Pancreas (tissue), 10 donors: ENCODE measurements at places on chromosomes 1 and 21. TPM values are rescaled to one million over a fixed set of nuclear protein-coding genes. Genes with fewer than 3 reads are reported as not detected.

DNA sequence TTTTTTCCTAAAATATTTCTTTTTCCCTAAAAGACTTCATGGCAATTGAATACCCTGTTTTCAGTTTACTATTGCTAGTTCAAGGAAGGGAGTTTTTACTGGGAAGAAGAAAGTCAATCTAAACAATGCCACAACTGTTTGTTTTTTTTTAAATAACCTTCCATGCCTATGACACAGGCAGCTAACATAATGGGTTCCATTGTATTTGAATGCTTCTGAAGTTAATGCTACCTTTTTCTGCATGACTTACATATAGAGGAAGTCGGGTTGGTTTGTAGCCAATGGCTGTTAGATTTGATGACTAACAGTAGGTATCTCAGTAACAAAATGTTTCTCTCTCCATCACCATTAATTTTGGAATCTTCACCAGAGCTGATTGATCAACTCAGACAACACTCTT, 134.0 kb downstream of the KIF26B start:
- DNase-seq: no peak

DNA sequence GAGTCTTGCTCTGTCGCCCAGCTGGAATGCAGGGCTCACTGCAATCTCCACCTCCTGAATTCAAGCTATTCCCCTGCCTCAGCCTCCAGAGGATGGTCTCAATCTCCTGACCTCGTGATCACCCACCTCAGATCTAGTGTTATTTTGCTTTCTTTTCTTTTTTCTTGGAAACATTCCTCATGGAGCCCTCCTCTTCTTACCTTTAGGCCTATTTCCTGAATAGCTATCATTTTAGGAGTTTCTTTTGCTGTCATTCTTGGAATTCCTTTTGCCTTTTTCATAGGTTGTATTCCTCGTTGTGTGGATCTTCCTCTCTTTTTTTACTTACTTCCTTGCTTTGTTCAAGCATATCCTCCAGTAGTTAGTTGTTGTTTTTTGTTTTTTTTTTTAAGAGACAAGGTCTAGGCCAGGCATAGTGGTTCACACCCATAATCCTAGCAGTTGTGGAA, 173.8 kb downstream of the RASAL2 start:
- no peak for DNase-seq

The EPHX1 gene
- total RNA-seq: 136 TPM

- DNase-seq: no peak
These were observed 218.9 kb downstream of the CRB1 start for GRCh38 chr1:197486946-197487345.

The SPRR2F gene
- total RNA-seq: not detected

GRCh38 chr1:45512641-45513054, 9.0 kb downstream of the PRDX1 start:
- peak; percentile 50 for DNase-seq

GRCh38 chr1:2894381-2895041, 93.0 kb upstream of the TTC34 start:
- no peak for DNase-seq
